ENCODE measurements at places on chromosomes 6 and 20. TPM values are rescaled to one million over a fixed set of nuclear protein-coding genes. Genes with fewer than 3 reads are reported as not detected.

SEL1L2 gene
- total RNA-seq, result 0.91 TPM

SRSF12 gene
- total RNA-seq, result 0.09 TPM

RWDD2A gene
- 3.9 TPM for total RNA-seq

MBOAT1 gene
- total RNA-seq, result 5.1 TPM

ZNF292 gene
- 37.1 TPM for total RNA-seq

RNF5 gene
- total RNA-seq, result 77.9 TPM

GRCh38 chr20:17510548-17510947 lies 20.6 kb downstream of the BFSP1 start:
- DNase-seq, result no peak

DNA sequence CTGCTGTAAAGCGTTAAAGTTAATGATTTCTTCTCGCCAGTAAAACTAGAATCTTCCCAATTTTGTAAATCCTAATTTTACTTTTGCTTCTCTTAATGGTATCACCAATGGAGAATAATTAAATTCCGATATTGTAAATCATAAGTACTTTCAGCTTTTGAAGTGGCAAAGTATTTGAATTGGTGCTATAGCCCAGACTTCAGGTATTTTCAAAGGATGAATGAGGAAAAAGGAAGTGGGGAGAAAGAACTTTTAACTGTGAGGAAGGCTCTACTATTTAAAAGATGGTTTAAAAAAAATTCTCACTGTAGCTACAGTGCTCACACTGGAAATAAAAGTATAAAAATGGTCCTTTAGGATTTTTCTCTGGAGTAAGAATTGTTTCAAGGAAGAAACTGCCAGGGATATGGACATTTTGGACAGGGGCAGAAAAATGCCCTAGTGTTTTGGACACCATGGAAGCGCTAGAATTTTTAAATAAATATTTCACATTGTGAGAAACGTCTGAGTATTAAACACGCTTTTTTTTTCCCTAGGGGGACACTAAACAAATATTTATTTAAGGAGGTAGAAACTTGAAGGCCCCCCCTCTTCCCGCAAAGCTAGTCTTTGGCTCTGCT lies 1.3 kb upstream of the TAB2 start:
- DNase-seq, result no peak

- DNase-seq, result no peak
Observed at GRCh38 chr20:4156411-4156810, 141.1 kb upstream of the RNF24 start.

DNA sequence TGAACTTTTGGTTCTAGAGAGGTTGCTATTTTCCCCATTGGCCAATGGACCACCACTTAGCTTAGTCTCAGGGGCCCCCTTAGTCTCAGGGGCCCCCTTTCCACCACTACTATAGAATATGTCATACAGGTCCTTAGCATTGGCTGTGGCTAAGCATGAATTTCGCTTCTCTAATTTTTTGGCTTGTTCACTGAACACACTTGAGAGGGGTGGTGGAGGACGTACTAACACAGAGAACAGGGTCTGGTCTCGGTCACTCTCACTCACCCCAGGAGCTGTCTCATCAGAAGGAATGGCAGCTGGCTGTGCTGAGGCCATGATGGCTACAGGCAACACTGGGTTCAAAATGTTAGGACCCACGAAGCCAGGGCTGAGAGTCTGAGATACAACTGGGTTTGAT lies 30.3 kb downstream of the ZNF318 start:
- no peak for DNase-seq

- DNase-seq, result no peak
Observed at GRCh38 chr6:157429248-157429647, 48.3 kb downstream of the ZDHHC14 start.

GRCh38 chr6:17650656-17651309 lies 50.7 kb downstream of the FAM8A1 start:
- DNase-seq, result no peak

DNA sequence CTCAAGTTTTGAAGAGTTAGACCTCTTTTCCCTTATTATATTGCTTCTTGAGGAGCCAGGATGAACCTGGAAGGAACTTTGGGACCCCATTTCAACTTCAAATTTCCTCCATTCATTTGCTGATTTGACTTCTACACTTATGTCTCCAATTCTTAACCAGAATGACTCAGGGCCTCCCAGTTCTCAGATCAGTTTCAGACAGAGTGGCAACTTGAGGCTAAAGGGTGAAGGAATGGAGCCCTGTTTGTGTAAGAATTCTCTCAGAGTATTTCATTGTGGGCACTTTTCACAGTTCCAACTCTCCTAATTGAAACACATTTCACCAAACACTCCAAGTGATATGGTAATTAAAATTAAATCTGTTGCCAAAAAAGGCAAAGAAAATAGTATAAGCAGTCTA lies 109.0 kb upstream of the FLRT3 start:
- DNase-seq, result no peak

GRCh38 chr20:51003753-51004152 lies 19.2 kb downstream of the KCNG1 start:
- no peak for DNase-seq

DNA sequence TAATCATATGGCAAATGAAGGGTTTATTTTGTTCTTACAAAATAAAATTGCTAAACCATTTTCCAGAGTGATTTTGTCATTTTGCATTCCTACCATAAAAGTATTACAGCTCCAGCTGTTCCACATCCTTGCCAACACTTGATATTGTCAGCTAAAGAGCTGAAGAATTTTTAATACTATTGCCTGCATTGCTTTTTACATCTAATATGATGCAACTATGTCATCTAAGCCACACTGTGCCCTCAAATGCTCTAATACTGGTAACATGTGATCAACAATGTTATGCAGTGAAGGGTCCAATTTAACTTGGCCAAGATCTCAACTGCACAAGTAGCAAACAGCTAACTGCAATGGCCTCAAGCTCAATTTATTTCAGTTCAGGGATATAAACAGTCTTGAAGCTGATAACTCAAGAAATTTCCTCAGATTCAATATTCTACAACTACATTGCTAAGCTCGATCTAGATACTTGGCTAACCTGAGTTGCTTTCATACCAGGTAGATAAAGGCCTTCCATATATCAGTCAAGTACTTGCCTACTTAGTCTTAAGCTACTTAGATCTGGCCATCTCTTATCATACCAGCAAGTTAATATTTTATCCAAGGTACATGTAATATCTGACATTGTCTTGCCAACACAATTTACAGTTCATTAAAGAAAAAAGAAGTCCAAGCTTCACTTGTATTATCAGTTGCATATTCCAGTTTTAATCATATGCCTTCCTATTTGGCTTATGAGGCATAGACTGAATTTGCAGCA lies 17.0 kb downstream of the AKIRIN2 start:
- DNase-seq, result no peak

DNA sequence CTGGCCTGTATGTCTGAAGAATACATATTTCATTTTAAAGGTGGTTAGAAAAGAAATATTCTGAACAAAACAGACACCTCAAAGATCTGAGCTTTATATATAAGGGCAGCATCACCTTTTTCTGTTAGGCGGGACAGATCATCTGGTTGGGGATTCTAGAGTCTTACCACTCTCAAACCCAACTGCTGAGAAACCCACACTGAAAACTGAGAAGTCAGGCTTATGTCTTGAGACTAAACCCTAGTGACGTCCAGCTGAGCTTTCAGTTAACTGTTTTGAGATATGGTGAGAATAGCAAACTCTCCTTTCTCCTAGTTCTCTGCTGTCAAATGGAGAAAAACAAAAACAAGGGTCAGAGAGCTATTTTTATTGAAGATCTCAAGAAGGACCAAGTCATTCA lies 63.7 kb upstream of the CCN6 start:
- DNase-seq, result no peak

All from left cardiac atrium (tissue), 4 donors.